ENCODE measurements at places on chromosomes 12 and 14.

- DNase-seq: no peak
These were observed 55.5 kb downstream of the TTC7B start for GRCh38 chr14:90760591-90761316.

DNA sequence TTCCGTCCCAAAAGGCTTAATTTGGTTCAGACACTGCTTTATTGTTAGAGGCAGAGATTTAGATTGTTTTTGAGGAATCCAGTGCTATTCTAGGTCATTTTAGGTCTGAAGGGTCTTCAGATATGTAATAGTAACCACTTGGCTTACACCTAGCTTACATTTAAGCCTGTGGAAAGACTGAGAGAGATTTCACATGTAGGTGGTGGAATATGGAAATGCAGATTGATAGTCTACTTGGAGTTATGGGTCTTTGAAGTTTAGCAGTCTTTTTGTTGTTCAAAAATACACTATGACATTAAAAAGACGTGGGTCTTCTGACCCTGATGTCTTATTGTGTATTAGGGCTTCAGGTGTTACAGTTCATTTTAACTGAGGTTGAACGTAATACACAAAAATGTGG lies 51.4 kb upstream of the CCT2 start:
- DNase-seq: no peak

- DNase-seq: peak; percentile 61
These were observed at the start of gene EMP1 for GRCh38 chr12:13196130-13196921. EMP1 (plus strand) TSS chr12:13196726; CDS start chr12:13211511, 14,785 bp downstream.

DNA sequence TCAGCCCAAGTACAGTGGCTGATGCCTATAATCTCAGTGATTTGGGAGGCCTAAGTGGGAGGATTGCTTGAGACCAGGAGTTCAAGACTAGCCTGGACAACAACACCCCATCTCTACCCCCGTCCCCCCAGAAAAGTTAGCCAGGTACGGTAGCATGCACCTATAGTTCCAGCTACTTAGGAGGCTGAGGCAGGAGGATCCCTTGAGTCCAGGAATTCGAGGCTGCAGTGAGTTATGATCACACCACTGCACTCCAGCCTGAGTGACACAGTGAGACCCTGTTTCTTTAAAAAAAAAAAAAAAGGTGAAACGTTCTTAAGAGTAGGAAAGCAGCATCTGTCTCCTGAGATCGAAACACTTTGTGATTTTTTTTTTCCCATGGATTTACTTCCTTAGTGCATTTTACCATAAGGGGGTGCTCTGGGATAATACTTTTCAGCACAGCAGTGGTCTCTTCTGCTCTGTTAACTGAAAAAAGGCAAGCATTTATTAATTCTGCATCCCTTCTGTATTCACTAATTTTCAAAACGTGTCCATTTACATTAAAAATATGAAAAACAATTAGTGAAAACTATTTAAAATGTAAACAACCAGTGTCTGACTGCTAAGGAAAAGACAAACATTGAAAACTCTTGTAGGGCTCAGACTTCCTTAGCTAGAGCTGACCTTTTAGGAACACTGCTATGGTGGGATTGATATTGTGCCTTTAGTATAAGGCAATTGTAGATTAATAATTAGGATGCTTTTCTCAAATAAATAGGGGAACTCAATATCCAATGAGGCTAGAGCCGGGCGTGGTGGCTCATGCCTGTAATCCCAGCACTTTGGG lies 31.2 kb upstream of the USP44 start:
- no peak for DNase-seq

- no peak for DNase-seq
These were observed 480.4 kb downstream of the DIO2 start for GRCh38 chr14:79730953-79731352.

DNA sequence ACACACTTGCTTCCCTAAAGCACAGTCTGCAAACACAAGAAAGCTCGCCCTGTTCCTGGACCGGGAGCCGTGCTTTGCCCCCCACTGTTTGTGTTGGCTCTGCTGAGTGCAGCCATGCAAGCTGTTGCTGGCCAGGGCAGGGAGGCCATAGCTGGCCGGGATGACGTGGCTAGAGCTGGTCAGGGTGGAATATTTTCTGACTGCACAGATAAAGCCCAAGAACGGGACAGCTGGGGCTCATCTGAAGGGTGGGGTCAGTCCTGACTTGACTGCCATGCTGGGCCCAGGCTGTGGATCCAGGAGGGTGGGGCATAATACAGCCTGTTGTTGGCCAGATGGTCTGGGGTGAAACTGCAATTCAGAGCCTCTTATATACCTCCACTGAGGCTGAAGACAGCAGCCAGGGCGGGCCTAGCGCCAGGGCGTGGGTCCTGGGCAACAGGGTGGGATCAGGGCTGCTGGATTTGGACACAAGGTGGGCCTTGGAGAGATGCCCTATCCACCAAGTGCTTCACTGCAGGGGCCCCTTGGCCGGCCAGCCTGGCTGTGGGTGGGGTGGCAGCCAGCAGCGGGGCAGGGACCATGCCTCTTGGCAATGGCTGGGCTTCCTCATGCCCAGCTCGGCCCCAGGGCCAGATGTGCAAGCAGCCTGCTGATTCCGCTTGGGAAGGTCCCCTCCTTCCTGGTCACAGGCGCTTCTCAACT lies 14.8 kb downstream of the KMT5A start:
- no peak for DNase-seq

DNA sequence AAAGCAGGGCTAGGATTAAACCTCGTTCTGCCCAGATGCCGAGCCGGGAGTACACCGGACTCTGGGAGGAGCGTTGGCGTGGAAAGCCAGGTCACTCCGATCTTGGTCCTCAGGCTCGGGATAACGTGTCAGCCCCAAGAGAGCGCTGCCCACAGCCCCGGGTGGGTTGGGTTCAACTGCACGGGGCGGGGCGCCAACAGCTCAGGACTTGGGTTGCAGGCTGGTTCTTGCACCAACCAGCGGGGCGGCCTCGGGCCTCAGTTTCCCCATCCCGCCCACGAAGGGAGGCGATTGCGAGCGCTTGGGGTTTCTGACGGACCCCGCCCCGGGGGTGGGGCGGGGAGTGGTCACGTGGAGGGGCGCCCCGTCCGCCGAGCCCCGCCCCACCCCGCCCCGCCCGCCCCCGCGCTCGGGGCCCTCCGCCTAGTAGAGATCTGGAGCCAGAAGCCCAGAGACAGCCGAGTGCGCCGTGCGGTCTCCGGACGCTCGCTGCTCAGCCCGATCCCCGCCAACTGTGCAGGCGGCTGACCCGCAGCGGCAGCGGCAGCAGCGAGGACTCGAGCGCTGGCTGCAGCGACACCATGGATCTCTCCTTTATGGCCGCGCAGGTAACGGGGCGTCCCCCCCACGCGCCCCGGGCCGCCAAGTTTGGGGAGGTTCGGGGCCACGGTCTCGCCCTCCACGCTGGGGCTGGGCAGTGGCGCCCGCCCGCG lies at the start of gene C14orf132:
C14orf132 (plus strand) TSS at position 443 of the 713 bp plus-strand sequence; CDS start at position 582, 139 bp downstream.
- peak; percentile 77 for DNase-seq

GRCh38 chr14:40248671-40249070 lies 816.4 kb upstream of the FBXO33 start:
- no peak for DNase-seq

- no peak for DNase-seq
These were observed 48.4 kb downstream of the LTBP2 start for GRCh38 chr14:74563586-74564159.

- no peak for DNase-seq
These were observed 59.7 kb downstream of the TRPV4 start for GRCh38 chr12:109773384-109774011.

DNA sequence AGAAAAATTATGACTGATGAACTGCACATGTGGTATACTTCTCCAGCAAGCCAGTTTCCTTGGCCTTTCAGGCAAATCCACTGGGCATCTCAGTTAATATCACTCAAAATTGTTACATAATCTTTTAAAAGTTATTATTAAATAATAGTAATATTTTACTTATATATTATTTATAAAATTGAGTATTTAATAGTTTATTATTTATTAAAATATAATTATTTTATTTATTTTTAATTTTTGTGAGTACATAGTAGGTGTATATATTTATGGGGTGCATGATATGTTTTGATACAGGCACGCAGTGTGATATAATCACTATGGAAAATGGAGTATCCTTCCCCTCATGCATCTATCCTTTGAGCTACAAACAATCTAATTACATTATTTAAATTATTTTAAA lies 384.1 kb upstream of the LRFN5 start:
- DNase-seq: no peak

DNA sequence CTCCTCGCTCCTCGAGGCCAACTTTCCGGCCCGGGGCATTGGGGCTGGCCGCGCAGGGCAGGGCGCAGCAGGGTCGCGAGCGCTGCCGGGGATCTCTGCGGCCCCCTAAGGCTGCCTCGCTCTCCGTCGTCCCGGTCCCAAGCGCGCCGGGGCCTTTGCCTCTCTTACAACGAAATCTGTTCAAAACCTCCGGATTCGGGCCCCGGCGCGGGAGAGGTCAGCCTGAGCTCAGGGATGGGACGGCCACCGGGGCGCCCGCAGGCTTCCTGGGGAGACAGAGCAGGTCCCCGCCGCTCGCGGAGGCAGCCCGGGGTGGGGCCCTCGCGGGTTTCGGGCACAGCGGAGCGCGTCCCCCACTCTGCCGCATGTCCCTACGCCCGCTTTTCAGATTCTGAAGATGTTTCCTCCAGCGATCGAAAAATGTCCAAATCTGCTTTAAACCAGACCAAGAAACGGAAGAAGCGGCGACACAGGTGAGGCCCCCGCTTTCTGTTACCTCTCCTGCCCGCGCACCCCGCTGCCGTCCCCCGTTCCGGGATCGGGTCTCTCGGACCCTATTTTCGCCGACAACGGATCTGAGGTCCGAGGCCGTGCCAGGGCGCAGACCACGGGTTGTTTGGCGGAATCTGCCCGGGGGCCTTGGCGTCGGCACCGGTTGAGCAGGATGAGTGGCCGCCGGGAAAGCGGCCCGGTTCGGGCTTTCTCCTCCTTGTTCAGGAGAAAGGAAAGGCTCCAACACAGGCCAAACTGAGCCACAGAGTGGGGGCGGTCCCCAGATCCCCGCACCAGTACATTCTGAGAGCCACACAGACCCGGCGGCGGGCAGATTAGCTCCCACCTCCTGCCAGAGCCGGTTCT lies 1.8 kb downstream of the VSX2 start:
- no peak for DNase-seq

DNA sequence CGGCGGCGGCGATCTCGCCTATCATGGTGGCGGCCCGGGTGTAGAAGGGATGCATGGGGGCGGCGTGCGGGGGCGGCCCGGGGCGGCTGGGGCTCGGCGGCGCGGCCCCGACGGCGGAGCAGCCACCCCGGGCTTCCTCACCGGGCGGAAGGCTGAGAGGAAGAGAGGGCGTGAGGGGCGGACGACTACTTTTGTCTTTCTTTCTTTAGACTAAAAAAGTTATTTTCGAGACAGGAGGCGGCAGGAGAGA lies 240 bp downstream of the BTG1 start:
- DNase-seq: peak; percentile 70

GRCh38 chr12:128783129-128783574 lies 40.6 kb downstream of the SLC15A4 start:
- DNase-seq: no peak

DNA sequence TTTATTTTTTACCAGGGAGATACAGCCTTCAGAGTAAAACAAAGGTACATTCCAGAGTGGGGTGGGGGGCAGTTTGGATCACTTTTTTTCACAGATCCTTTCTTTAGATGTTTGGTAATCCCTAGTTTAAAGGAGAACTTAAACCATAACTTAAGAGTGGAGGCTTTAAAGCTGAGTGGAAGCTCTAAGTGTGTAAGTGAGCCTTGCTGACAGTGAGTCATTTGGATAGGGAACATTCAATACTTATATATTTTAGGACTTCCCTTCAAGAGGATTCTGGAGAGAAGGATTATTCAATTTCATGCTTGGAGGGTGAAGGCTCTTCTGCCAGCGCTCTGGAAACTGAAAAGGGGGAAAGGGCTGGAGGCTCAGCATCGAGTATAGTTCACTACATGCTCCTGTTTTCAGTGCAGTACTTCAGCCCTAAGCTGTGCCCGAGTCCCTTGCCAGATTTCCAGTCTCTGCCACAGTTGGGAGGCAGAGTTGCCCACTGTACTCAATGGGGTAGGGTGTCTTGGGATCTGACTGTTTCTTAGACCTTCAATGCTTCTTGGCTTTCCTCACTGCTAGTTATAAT lies 8.4 kb downstream of the PRKAG1 start:
- DNase-seq: no peak

DNA sequence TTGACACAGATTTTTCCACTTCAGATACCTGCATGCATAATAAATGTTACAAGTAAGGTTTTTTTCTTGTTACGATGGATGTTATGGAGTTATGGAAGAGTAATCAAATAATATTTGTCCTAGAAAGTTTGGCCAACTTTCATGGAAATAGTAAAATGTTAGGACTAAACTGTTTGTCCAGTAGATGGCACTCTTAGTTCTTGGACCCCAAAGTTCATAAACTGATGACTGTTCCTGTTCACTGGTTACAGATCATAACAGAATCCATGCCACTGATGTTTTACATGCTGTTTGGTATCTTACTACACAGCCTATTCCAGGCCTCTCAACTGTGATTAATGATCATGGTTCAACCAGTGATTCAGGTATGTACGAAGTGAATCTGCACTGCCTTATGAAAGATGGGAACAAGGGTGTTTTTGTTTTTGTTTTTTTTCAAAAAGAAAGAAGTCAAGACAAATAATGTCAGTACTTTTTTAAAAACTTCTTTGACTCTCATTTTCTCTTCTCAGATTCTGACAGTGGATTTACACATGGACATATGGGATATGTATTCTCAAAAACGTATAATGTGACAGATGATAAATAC lies 48.8 kb upstream of the SLCO1C1 start:
- no peak for DNase-seq

DNA sequence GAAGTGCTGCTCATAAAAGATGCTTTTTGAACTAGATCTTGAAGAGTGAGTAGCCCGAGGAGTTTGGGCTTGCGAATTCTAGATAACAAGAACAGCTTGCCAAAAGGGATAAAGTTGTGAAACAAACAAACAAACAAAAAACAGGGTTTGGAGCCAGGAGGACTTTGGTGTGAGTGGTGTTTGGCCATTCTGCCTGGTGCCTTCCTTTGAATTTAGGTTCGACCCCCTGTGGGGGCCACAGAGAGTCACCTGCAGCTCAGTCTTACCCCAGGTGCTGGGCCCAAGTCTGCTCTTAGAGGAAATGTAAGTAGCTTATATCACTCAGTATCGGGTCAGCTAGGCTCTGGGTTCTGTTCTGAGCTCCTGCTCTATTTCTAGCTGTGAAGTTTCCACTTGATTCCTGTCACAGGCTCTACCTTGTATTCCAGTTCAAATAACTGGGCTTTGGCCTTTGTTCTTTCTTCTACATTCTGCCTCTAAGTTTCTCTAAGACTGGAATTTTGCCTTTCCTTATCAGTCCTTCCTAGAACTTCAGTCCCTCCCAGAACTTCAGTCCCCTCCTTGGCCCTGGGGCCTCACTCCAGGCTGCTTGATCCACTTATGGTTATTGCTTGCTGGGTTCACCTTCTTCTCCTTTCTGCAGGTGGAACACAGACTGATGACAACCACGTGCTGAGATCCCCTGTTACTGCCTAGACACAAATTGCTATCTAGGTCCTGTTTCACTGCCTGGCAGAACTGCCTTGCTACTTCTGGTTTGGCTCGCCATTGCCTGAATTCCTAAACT lies 20.5 kb upstream of the DUSP6 start:
- no peak for DNase-seq

All from amygdala (tissue), 56 donors.